ENCODE measurements at places on chromosomes 3 and 15.

DNA sequence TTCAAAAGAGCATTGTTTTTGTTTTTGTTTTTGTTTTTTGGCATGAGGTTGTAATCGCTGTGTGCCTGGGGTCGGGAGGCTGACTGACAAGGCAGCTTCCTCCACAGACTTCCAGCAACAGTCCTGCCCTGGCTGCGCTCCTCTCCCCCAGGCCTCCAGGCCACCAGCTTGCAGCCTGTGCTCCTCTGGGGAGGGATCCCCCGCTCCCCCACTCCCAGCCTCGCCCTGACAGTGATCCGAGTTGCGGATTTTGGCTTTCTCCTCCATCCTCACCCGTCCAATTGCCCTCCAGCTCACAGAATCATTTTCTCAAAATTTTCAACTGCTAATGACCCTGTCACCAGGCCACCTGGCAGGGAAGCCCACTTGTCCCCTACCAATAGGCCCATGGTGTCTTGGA lies 36.5 kb upstream of the PCSK6 start:
- no peak for DNase-seq

DNA sequence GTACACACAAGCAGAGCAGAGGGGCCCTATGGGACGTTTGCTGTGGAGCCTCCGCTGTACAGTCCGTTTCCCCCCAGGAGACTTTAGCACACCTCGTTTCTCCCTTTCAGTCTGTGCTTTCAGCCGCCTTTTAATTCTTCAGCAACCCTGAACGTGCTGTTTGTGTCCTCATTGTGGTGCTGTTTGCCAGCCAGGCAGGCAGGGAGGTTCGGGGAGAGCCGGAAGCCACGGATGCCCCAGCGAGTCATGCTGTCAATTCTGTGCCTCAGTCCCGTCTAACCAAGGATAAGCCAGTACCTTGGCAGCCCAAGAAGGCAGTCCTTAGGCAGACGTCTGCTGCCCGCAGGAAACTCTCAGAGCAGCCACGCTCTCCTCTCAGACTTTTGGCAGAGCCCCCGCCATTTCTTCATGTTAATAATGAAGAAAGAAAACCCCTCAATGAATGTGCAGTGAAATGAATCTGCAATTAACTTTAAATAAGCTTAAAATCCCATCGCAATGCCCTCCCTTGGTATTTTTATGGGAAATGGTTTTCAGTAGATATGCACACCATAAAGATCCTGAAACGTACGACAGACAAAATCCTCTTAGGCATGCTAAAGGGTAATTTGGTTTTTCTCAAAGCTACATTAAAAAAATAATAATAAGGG lies 158.6 kb downstream of the UACA start:
- DNase-seq, result no peak

- DNase-seq, result no peak
Observed at GRCh38 chr15:33074212-33074611, 120.3 kb downstream of the FMN1 start.

DNA sequence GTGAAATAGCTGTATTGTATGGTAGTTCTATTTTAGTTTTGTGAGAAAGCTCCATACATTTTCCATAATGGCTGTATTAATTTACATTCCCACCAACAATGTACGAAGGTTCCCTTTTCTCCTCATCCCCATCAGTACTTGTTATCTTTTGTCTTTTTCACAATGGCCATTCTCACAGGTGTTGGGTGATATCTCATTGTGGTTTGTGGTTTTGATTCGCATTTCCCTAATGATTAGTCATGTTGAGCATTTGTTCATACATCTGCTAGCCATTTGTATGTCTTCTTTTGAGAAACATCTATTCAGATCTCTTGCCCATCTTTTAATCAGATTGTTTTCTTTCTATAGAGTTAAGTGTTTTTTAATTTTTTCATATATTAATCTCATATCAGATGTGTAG lies 931.9 kb downstream of the IGSF11 start:
- no peak for DNase-seq

GRCh38 chr15:34700891-34701427 lies 53.8 kb downstream of the GJD2 start:
- DNase-seq, result no peak

DNA sequence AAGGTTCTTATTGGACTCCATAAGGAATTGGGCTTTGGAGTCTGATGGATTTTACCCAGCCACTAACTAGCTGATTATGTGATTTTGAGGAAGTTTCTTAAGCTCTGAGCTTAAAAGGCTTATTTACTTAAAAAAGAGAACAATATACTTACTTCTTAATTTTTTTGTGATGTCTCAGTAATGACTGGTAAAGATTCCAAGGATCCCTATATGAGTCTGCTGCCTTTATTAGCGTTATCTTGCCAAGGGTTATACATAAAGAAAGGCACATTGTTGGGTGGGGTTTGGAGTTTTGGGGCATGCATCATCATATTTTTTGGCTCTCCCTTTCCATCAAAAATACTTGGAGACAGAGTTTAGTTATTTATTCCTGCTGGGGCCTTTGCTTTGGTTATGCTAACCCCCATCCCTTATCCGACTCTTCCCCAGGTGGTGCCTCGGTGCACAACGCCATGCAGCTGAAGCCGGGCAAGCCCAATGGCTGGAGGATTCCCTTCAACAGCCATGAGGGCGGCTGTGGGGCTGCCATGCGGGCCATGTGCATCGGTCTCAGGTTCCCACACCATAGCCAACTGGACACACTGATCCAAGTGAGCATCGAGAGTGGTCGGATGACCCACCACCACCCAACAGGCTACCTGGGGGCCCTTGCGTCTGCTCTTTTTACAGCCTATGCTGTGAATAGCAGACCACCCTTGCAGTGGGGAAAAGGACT lies 6.7 kb downstream of the ADPRH start:
- no peak for DNase-seq

DNA sequence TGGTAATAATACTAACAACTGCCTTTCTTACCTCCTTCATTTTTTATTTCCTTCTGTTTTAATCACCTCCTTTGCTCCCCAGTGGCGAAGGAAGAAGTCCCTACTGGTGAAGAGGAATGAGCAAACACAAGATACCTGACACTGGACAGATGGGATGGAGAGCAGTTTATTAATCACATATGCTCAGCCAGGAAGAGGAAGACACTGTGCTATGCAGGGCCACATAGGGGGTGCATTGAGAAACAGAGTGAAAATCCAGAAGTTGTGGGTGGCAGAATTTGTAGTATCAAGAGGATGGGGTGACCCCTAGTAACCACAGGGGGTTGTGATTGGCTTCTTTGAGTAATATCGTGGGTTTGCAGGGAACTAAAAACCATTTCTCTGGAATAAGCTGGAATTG lies 1041.9 kb downstream of the OTOL1 start:
- DNase-seq, result no peak

DNA sequence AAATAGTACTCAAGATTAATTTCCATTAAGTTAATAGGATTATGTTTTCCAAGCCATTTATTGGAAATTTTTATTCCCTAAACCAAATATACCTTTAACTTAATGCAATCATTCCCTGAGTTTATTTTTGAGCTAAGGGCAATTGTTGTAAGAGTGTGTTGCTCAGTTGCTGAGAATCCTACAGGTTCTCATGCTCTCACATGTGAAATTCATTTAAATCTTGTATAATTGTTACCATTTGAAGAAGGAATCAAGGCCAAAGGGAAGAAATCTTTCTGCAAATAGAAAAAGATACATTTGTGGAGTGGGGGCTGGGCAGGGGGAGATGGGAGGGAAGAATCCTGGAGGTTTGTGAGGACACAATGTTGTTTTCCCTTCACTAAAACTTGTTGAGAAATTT lies 202.7 kb upstream of the STRIT1 start:
- DNase-seq, result no peak

DNA sequence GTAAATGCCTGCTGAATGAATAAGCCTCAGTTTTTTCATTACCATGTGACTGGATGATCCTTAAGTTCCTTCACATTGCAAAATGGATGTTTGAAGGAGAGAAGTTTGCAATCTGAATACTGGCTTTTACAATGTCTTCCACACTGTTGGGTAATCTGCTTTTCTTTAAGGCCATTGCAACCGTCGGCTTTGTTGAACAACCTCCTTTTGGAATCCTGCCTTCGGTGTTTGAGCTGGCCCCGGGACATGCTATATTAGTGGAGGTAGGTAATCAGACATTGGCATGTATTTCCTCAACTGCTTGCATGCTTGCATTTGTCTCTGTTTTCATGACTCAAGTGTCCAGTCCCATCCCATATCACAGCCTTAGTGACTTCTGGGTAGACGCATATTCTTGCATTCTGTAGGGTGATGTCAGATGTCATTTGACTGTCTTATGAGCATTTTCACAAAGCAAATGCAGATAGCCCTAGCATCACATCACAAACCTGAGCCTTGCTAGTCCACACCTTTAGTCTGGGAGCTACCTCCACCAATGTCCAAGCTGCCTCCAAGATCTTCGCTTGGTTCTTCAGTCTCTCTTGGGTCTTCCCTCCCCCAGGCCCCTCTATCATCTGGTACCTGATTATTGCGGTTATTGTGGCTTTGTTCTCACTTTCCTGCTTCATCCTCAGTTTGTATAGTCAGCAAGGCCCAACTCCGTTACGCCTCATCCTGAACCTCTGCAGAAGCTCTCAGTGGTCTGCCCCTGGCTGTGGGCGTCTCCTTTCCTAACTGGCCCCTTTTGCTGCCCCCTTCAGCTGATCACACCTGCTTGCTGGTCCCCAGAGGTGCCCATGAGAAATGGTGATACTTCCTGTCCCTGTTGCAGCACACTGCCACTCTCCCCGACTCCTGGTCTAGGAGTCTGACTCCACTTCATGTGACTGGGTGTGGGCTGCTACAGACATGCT lies 48.5 kb downstream of the ACAA1 start:
- DNase-seq, result no peak

GRCh38 chr3:182583545-182583944 lies 209.8 kb upstream of the ATP11B start:
- no peak for DNase-seq

GRCh38 chr15:68412218-68412617 lies 19.7 kb downstream of the ITGA11 start:
- peak; percentile 2 for DNase-seq

DNA sequence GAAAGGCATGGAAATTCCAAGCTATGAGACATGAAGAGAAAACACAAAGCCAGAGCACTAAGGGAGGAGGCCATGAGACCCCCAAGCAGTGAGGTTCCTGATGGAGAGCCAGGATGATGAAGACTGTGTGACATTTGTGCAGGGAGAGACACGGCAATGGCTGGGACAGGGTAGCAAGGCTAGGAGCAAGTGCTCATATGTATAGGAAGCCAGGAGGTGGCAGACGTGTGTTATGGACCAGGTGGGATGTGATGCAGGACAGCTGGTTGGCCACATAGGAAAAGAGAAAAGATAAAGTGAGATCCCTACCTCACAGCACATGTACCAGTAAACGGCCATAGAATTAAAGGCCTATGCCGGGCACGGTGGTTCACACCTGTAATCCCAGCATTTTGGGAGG lies 112.7 kb downstream of the APBA2 start:
- DNase-seq, result no peak

- DNase-seq, result no peak
Observed at GRCh38 chr15:93476491-93477177, 387.6 kb upstream of the RGMA start.

DNA sequence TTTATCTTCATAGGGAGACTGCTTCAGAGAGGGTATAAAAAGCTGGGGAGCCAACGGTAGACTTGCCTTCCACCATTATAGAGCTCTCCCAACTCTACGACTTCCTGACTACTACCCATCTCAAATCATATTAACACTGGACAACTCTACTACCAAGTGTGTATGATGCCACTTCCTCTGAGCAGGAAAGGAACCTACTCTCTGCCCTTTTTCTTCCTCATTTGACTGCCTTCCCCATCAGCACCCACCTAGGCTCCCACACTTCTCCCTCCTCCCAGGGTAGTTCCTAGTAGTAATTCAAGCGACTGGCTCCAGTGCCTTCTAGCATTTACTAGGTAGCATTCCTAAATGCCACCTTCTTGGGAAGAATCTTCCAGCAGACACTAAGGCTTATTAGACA lies 24.5 kb upstream of the TBL1XR1 start:
- DNase-seq, result no peak

DNA sequence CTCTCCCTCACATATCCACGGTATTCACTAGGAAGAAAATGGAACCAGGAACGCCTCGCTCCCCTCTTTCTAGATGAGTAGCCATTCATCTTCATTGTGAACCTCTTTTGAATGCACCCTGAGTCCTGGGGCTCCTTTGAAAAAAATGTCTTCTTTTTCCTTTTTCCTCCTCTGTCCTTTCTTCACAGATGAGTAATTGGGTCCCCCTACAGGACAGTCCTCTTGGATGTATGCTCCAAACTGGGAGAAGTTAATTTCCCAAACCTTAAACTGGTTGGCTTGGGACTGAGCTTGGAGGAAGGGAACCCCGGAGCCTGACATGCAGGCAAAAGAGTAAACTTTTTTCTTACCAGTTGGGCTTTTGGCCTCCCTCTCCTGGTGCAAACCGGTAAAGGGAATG lies 108.8 kb downstream of the DPH6 start:
- no peak for DNase-seq

- no peak for DNase-seq
Observed at GRCh38 chr3:52423173-52423572, 21.7 kb downstream of the SEMA3G start.

- DNase-seq, result no peak
Observed at GRCh38 chr15:75199357-75199940, 2.2 kb upstream of the C15orf39 start.

DNA sequence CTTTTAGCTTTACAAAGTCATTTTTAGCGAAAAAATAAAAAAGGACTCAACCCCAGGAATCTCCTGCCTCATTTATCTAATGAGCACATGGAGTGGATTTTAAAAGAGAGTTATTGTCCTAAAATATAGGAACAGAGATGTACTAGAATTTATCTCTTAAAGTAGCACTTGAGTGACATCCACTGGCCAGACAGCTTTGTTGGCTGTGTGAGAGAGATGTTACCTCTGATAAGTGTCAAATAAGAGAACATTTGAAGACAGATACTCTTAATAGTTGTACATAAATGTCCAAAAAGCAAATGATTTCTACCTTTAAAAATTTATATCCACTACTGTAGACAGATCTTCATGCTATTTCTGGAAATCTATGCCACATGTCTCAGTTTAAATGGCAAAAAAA lies 12.3 kb upstream of the MFSD1 start:
- no peak for DNase-seq

- DNase-seq, result no peak
Observed at GRCh38 chr15:97691078-97691477, 269.4 kb upstream of the ARRDC4 start.

DNA sequence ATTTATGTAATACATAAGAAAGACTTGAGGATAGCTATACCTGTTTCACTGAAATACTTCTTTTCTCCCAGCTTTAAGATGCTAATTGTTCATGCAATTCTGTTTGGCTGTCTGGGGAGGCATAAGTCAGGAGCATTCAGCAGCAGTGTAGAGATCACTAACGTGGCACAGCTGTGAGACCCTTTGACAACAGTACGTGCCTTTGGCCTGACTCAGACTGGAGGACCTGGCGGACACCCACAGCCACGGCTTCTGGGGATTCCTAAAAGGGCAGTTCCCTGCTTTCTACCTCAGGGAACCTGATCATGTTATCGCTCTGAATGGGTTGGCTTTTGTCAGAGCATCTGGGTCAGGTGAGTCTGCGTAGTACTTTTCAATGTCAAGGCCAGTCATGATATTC lies 295.0 kb upstream of the ICE2 start:
- no peak for DNase-seq
